ENCODE measurements at places on chromosomes 2 and 18. TPM values are rescaled to one million over a fixed set of nuclear protein-coding genes. Genes with fewer than 3 reads are reported as not detected.
A peak's percentile ranks its signal among the peaks of the same experiment; 100 is the strongest.

DNA sequence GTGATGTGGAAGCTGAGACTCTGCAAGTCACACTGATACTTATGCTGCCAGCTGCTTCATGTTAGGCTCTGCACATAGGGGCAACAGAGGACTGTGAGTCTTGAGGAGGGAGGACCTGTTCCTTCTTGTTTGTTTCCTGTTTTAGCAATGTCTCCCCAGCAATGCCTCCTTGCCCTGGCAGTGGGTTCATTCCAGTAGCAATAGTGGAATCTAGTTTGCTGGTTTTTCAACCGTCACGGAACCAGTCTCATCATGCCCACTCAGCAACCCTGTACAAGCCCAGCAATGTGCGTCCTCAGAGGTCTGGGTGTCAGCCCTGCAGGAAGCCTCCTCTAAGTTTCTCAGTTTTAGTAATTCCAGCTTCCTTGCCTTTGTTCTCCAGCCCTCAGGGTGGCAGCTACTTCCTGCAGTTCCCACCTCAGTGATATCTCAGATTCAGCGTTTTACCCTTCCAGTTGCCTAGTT lies 20.5 kb upstream of the ITGB6 start:
- no peak for DNase-seq

Gene NBEAL1
- 13.2 TPM for polyA plus RNA-seq

DNA sequence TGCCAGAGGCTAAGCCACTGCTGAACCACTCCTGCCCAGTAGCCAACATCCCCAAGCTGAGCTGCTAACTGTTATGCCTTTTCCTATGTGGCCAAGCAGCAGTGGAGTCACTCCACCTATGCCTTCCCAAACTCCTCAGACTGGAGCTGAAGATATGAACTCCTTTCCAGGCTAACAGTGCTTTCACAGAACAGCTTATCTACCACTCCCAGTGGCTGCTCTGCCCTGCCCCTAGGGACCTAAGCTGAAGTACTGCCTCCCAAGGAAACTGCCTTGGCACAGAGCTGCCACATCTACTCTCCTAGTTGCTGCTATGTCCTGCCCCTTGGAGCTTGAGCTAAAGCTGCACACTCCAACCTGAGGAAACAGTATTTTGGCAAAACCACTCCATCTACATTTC lies 275.9 kb downstream of the RBM43 start:
- no peak for DNase-seq

- no peak for DNase-seq
These were observed 100.9 kb downstream of the WDSUB1 start for GRCh38 chr2:159185401-159186130.

- no peak for DNase-seq
These were observed 2.2 kb upstream of the IL1R1 start for GRCh38 chr2:102140377-102140776.

Gene SNED1
- polyA plus RNA-seq: 54.9 TPM

DNA sequence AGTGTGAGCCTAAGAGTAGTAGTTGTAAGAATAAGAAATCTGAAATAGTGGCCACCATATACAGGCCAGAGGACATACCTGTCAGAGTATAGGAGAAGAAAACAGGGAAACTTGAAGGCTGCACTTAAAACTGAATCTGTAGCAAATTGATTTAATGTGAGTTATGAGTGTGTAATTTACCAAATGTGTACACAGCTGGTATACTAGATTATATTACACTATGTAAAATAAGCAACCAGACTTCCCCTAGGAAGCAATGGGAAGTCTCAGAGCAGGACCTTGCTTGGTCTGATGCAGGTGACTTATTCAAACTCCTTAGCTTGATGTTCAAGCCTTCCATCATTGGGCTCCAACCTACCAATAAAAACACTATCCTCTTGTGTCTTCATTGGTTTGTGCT lies 17.3 kb upstream of the EPC2 start:
- DNase-seq: no peak

DNA sequence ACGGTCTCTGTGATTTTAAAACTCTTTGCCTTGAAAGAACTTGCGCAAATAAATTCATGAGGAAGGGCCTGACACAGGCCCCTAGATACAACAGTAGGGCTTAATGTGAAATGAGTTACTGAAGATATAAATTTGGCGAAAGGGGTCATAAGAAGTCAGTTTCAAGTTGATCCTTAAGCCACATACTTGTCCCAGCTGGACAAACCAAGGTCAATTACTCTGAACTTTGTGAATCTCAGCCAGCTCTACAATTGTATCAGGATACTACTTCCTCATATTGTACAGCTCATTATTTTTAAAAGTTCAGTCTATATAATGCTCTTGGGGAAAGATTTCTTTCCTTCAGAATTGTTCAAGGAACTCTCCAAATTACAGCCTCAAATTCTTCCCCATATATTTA lies 432.8 kb downstream of the METTL4 start:
- no peak for DNase-seq

GRCh38 chr2:73939419-73939818 lies 12.7 kb downstream of the DGUOK start:
- DNase-seq: no peak

DNA sequence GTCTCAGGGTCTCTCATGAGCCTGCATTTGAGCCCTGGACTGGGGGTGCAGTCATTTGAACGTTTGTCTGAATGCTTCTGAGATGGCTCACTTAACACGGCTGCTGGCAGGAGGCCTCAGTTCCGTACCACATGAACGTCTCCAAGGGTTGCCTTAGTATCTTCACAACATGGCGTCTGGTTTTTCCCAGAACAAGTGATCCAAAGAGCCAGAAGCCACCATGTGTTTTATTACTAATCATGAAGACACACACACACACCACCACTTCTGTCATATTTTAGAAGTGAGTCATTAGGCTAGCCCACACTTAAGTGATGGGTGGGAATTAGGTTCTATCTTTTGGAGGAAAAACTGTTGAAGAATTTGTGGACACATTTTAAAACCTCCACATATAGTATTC lies 15.0 kb upstream of the MYO1B start:
- no peak for DNase-seq

GRCh38 chr2:178568227-178568626 lies 88.0 kb downstream of the PLEKHA3 start:
- DNase-seq: no peak

Gene COX7A2L
- polyA plus RNA-seq: 195 TPM

GRCh38 chr2:223669453-223670225 lies 67.5 kb upstream of the SCG2 start:
- no peak for DNase-seq

GRCh38 chr18:36323421-36323820 lies 25.9 kb downstream of the FHOD3 start:
- DNase-seq: no peak

DNA sequence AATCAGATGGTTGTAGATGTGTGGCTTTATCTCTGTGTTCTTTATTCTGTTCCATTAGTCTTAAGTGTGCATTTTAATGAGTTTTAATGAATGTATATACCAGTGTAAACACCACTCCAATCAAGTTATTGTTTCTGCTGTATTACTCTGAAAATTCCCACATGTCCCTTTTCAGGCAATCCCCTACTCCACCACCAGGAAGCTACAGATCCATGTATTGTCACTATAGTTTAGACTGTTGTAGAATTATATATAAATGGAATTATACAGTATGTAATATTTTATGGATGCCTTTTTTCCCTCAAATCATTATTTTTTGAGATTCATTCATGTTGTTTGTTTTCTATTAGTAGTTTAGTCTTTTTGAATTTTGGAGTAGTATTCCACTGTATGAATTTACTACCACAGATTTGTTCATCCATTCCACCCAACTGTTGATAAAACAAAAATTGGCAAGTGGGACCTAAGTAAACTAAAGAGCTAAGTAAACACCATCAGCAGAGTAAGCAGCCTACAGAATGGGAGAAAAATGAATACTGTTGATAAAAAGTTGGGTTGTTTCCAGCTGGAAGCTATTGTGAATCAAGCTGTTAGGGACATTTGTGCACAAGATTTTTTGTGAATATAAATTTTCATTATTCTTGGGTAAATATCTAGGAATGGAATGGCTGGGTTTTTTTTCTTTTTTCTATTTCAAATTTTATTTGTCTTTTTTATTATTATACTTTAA lies 262.0 kb downstream of the CAMKMT start:
- DNase-seq: peak; percentile 80

DNA sequence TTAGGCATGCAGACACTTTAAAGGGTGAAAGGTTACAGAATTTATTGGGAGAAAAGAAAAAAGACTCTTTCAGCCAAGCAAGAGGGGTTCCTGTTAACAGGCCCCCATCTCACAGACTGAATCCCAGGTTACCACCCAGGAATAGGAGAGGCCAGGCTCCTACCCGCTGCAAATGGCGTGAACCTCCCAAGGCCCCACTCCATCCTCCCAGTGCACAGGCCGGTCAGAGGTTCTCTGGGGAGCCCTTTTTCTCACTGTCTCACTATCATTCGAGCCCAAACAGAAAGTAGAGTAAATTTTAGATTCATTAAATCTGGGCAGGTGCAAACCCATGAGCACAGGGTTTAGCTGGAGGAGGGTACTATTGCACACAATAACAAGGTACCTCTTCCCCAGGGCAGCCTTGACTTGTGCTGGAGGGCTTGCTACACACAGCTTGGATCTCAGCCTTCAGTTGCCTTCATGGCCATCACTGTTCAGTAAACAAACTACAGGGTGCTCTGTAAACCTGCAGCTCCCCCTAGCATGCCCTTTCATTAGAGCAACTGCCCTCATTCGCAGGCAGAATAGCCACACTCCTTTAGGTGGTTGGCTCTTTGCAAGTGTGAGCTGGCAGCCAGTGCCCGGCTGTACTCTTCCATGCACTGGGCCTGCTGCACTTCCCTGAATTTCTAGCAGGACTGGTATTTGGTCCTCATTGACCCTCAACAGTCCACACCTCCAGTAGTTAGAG lies 7.3 kb upstream of the PLEK start:
- no peak for DNase-seq

GRCh38 chr2:33681364-33681757 lies 82.3 kb upstream of the FAM98A start:
- peak; percentile 23 for DNase-seq

Gene SPHKAP
- 2.1 TPM for polyA plus RNA-seq

GRCh38 chr2:211455216-211455841 lies 898.9 kb downstream of the CPS1 start:
- peak; percentile 56 for DNase-seq

GRCh38 chr2:37119157-37119556 lies 34.8 kb downstream of the GPATCH11 start:
- DNase-seq: no peak

- DNase-seq: peak; percentile 90
These were observed at the start of gene SERPINB8 for GRCh38 chr18:63969942-63970808. Gene SERPINB8, plus strand, starts transcription at chr18:63970081. Its CDS starts 8,228 bp downstream, at chr18:63978309.

- no peak for DNase-seq
These were observed 13.8 kb upstream of the SLC25A52 start for GRCh38 chr18:31774477-31774785.

DNA sequence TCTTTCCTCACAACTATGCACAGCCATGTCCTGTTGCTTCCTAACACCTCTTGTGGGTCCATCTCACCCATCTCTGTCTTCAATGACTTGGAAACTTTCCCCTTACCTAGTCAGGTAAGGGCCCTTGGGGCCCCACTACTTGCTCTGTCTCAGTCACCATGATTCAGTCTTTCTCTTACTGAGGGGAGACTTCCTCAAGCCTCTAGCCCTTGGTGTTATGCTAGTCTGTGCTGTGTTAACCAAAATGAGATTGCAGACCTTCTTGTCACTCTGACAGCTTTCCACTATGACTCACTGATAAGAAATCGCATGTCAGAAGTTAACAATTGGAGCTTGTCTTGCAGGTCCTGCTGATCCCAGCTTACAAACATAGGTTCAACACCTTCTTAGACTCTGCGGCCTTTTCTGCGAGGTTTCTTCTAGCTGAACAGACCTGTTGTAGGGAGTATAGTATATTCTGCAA lies 65.3 kb downstream of the WDR75 start:
- no peak for DNase-seq

- peak; percentile 76 for DNase-seq
These were observed 813 bp upstream of the MEIS1 start for GRCh38 chr2:66433945-66434678.

- no peak for DNase-seq
These were observed 102.3 kb downstream of the KCNF1 start for GRCh38 chr2:11014026-11014425.

Data from right lung (tissue), 10 donors.